CD4-positive, alpha-beta T cell treated with Interleukin-4 for 1 hour (primary cell): ENCODE measurements at places on chromosomes 7 and 10.

GRCh38 chr7:127317447-127317961 lies 64.8 kb upstream of the GRM8 start:
- DNase-seq, result no peak

DNA sequence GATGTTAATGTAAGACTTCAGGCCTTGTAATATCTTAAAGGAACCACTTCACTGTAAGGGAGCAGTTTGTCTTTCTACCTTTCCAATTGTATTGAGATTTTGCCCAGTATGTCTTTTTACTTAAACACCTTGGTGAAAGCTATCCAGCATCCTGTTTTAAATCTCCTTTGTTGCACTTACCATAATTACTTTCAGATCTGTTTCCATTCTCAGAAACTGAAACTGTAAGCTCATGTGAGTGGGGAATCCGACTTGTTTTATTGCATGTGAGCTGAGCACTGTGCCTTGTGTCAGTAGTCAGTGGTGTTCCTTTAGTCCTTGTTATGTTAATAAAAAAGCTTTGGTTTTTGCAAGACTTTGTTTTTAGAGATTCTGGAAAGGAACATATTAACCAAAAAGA lies 42.2 kb downstream of the BMPR1A start:
- peak; percentile 11 for DNase-seq

- no peak for DNase-seq
Observed at GRCh38 chr10:92124020-92124419, 166.9 kb downstream of the CPEB3 start.

GRCh38 chr7:34886856-34887255 lies 150.4 kb downstream of the DPY19L1 start:
- no peak for DNase-seq

DNA sequence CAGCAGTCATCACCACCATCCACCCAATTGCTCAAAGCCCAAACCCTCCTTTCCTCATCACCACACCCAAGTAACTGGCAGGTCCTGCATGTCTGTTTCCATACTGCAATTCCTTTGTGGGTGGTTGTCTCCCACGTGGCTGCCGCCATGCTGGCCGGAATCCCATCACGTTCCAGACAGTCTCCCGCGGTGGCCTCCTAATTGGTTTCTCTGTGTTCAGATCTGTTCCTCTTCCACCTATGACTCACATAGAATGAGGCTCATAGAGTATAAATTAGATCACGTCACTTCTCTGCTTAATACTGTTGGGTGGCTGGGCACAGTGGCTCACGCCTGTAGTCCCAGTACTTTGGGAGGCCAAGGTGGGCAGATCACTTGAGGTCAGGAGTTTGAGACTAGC lies 813.0 kb downstream of the TYW1 start:
- DNase-seq, result no peak

DNA sequence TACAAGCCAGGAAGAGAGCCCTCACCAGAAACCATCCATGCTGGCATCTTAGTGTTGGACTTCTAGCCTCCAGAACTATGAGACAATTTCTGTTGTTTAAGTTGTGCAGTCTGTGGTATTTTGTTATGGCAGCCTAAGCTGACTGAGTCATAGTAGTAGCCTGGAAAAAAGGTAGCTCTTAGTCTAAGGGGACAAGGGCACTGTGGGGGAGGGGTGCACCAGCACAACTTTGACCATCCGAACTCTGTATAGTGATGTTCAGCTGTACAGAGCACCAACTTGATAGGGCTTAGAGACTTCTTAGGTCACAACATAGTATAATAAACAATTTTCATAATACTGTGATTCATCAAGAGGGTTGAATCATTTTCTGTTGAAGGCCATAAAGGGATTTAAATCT lies 14.3 kb downstream of the EIF4EBP2 start:
- no peak for DNase-seq

- DNase-seq, result no peak
Observed at GRCh38 chr10:84613336-84614021, 285.1 kb downstream of the CCSER2 start.

GRCh38 chr7:65798111-65799075 lies 74.5 kb upstream of the VKORC1L1 start:
- DNase-seq, result peak; percentile 33

DNA sequence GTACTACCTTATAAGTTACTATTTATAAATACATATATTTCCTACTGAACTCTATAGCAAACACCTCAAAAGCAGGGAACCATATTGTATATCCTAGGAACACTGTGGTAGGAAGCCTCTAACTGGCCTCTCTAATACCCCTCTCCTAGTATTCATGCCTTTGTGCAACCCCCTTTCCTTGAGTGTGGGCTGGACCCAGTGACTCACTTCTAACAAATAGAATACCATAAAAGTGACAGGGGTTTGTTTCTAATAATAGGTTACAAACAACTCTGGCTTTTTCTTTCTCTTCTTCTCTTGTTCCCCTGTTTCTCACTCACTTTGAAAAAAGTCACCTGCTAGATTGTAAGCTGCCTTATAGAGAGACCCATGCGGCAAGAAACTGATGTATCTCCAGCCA lies 51.6 kb upstream of the MACC1 start:
- no peak for DNase-seq

GRCh38 chr10:61016630-61017029 lies 72.6 kb upstream of the RHOBTB1 start:
- no peak for DNase-seq

- DNase-seq, result no peak
Observed at GRCh38 chr10:33800986-33801385, 466.5 kb upstream of the NRP1 start.

DNA sequence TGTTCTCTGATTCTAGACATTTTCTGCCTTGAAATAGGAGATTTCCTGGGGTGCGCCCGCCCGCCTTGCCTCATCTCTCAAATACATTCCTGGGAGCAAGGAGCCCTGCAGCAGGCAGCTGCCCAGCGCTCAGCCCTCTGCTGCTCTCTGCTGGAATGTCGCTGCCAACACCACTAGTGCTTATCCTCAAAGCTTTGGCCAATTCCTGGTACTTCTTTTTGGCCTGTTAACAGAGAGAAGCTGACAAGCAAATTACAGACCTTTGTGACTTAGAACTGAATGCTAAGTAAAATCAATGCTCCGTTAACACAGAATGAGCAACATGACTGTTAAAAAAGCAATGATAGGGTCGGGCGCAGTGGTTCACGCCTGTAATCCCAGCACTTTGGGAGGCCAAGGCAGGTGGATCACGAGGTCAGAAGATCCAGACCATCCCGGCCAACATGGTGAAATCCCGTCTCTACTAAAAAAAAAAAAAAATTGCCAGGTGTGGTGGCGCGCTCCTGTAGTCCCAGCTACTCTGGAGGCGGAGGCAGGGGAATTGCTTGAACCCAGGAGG lies 41.9 kb upstream of the SYPL1 start:
- DNase-seq, result peak; percentile 74

DNA sequence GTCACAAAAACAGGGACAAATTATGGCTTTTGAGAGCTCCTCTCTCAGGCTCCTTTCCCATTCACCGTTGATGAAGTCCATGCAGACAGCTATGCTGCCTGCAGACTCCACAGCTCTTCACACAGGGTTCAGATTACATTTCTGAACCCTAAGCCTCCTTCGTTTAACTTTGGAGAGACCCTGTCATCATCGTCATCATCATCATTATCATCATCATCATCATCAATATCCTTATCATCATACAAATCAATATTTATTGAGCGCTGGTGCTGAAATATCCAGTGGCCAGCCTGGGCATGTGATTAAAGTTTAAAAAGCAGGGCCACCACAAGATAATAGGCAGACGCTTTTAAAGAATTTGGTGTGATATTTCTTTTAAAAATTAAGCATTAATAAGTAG lies 66.6 kb downstream of the FRMPD2 start:
- no peak for DNase-seq

- DNase-seq, result no peak
Observed at GRCh38 chr7:14734839-14735321, 167.7 kb downstream of the DGKB start.

DNA sequence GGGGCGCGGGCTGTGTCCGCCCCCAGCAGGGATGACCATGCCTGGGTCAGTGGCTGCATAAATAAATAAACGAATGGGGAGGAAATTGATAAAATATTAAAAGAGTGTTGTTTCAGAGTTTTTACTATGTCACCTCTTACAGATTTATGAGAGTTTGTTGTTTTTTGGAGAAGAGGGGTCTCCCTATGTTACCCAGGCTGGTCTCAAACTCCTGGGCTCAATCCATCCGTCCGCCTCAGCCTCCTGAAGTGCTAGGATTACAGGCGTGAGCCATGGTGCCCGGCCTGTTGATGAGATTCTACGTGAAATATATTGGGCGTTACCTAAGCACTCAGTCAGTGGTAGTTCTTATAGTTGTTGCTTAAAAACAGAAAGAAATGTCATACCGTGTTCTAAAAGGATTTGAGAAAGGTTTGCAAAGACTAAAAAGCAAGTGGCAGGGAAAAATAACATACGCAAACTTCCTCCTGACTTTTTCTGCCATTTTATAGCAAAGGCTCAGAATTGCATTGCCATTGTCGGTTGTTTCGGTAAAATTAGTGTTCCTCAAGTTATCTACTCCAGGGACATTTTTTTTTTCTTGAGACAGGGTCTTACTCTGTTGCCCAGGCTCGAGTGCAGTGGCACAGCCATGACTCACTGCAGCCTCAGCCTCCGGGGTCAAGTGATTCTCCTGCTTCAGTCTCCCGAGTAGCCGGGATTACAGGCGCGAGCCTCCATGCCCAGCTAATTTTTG lies 39.5 kb upstream of the FOXK1 start:
- DNase-seq, result no peak

DNA sequence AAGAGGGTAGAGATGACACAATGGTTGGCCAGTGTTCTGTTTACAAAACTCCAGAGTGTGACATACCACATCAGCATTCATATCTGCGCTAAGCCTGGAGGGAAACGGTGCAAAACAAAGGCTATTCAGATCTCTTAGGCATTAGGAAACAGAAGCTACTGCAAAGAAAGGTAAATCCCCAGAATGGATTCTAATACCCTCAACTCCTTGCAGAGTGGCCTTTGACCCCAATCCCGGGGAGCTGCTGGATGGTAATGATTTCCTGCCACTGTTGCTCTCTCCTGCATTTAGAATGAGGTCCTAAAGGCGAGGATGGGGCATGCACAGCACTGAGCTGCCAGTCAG lies 65.2 kb downstream of the AOAH start:
- no peak for DNase-seq

DNA sequence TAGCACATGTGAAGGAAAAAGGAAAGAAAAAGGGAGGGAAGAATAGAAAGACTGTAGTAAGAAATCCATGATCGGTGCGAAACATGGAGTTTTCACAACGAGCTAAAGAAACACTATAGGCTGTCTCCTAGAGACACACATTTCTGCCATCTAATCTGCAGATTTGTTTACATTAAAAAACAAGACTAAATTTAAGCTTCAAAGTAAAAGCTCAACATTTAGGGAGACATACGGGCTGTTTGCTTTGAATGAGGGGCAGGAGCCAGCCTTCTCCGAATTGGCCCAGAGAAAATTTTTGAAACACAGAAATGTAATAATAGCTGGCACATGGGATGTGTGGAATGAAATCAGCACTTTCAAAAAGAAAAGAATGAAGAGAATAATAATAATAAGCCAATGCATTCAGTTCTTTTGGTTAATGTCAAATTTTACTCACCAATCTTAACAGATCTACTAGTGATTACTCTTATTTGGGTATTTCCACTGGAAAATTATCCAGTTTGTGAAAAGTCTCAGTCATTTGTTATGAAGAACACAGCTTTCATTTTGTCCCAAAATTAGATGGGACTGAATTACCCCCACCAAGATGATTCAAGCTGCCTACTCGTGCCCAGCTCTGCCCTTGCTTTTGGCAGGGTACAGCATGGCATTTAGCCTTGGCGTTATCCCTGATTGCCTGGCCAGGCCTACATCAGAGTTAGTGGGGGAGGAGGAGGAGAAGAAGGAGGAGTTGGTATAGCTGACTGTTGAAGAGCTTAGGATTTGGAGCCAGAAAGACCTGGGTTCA lies 47.1 kb downstream of the MTURN start:
- no peak for DNase-seq

DNA sequence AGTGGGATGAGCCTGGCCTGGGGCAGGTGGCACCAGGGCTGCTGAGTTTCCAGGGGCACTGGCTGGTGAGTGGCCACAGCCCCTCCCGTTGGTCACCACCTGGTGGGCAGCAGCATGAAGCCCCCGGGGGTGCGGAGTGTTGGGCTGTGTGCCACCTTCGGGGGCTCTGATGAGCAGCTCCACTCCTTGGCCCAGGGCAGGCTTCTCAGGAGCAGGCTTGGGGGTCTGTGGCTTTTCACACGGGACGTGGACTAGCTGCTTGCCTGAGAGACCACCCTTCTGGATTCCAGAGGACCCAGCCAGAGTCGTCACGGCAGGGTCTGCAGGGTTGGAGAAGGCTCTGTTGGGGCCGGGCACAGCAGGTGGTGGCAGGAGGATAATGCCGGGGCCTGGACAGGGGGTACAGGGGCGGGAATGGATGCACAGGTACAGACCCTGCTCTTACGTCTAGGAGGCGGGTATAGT lies 193.1 kb downstream of the ADARB2 start:
- DNase-seq, result no peak

- DNase-seq, result no peak
Observed at GRCh38 chr7:1557771-1558170, 1.8 kb upstream of the TMEM184A start.

GRCh38 chr10:93754761-93755160 lies 3.0 kb upstream of the LGI1 start:
- DNase-seq, result no peak

GRCh38 chr10:96266118-96266770 lies 5.1 kb downstream of the BLNK start:
- no peak for DNase-seq

DNA sequence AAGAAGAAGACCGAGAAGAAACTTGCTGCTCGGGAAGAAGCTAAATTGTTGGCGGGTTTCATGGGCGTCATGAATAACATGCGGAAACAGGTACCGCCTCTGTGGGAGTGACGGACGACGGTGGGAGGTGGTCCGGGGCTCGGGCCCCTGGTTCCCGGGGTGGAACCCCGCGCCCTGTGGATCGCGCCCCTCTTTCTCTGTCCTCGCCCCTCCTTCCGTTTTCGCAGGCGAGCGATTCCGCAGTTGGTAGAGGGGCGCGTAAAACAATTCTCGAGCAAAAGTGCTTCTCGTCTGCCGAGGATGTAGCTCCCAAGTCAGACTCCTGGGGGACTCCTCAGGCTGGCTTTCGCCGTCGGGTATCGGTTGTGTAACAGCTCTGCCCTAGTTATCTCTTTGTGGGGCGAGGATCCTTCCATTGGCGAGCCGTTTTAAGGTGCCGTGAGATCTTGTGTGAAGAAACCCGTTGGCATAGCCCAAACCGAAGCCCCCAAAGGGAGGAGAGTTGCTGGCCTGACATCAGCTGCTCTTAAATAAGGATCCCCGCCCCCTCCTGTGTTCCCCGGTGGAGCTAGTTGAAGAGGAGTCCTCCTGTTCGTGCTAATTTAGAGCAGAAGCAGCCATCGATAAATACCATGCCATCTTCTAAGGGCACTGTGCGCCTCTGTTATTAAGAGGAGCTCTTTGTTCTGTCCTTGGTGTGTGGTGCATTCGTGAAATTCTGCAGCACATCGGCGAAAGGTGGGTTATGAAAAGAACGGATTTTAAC lies 655 bp downstream of the KLHL7 start:
- DNase-seq, result peak; percentile 52

- no peak for DNase-seq
Observed at GRCh38 chr10:68647672-68648341, 73.2 kb upstream of the CCAR1 start.
